Right lobe of liver (tissue), 6 donors: ENCODE measurements at places on chromosomes 5 and 9. TPM values are rescaled to one million over a fixed set of nuclear protein-coding genes. Genes with fewer than 3 reads are reported as not detected.

DNA sequence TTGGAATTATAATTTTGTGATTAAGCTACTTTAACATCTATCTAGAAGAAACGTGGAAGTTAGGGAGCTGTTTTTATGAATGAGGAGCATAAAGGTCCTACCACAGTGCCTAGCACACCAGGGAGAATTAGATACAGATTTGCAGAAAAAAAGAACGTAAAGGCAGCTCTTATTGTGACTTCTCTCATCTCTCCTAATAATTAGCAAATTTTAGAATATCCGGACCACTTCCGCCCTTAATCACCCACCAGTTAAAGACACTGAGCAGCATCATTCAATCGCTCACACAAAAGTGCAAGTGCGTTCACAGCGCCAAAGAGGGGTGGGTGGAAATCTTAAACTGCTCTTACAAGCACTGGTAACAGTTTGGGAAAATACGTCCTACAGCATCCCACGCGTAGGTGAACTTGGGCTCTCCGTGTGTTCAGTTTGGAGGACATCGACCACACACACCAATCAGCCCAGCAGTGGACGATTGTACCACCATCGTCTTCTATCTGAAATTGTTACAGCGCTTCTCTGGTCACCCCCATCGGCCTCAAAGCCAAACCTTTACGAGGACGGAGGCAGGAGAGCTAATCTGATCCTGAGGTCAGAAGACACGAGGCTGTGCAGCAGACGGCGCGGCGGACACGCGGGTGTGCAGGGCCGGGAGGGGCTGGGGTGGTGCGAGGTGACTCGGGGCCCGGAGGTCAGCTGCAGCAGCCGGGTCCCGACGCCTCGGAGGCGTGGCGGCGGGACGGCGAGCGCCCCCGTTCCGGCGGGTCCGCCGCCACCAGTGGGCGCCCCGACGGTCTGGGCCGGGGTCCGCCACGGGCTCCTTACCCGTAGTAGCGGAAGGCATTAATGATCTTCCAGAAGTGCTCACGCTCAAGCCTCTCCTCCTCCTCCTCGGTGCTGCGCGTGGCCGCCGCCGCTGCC, 646 bp downstream of the CARNMT1 start:
- DNase-seq: peak; percentile 77

The SPATA31D4 gene
- total RNA-seq: not detected

- peak; percentile 85 for DNase-seq
Measured at GRCh38 chr5:136028782-136029742, at the start of gene TGFBI. Gene TGFBI, plus strand, starts transcription at chr5:136028988. Its CDS starts 68 bp downstream, at chr5:136029056.

GRCh38 chr9:85730916-85731630, 10.7 kb downstream of the AGTPBP1 start:
- no peak for DNase-seq

GRCh38 chr9:124342776-124343485, 72.3 kb downstream of the PSMB7 start:
- DNase-seq: peak; percentile 20

DNA sequence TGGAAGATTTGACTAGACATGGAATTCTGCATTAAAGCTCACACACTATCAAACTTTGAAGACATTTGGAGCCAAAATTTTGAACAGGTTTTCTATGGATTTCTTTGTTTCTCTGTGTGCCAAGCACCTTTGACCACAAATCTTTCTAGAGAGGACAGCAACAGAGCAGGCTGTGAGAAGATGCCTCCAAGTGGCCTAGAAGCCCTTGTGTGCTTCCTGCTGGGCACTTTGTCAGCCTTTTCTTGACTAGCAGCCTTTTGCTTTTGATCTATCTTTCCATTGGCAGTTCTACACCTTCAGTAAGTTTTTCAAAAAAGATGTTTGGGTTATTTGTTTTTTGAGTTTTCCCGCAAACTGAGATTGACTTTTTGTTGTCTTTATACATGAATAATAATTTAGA, 84.6 kb downstream of the SNX24 start:
- DNase-seq: no peak
